ENCODE measurements at places on chromosomes 1 and 21.
A peak's percentile ranks its signal among the peaks of the same experiment; 100 is the strongest.

DNA sequence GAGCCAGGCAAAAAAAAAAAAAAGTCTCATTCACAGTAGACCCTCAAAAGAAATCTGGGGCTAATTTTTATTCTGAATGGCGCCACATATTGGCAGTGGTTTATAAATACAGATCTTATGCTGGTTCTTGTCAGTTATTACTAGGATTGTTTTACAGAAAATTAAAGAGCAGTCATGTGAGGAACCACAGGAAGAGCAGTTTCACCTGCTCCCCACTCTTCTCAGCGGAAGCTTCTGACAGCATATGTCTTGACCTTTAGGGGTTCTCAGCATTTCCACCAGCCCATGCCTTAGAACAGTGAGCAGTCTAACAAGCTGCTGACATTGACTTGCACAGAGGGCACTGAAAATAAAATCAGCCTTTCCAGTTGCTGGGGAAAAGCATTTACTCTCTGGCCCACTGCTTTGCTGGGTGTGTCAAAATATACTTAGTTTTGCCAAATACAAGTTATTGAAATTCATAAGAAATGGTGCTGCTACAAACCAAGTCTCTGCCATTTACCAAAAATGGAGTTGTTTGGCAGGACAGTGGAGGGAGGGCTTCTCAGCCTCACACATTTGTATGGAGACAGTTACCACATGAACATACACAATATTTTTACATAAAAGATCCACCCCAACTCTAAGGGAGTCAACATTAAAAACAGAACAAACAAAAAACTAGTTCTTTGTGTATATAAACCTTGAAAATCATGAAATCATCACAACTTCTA, 144.2 kb downstream of the SYT2 start:
- H3K27me3 ChIP-seq = no peaks in the 10 kb centered on the region
- DNase-seq = no peak
- H3K36me3 ChIP-seq = no peaks in the 10 kb centered on the region
- H3K4me1 ChIP-seq = peaks cover 5% of the 10 kb centered on the region
- no peak overlapping the region for H3K4me3 ChIP-seq

DNA sequence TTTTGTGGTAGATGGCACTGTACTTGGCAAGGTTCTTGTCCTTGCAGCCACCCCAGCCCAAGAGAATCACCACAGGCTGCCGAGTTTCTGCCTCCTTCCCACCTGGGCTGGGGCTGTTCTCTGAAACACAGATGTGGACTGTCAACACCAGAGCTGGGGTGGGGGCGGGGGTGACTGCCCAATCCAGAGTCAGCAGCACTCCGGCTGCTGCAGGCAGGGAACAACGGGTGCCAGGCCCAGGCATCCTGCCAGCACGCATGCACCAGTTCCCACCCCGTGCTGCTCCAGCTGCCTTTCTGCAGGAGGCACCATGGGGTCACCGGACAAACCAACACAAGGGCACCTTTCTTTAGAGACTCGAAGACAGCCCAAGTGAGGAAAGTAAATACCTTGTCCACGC, 14.1 kb downstream of the TMEM53 start:
- H3K27ac ChIP-seq = no peak overlapping the region
- H3K27me3 ChIP-seq = no peaks in the 10 kb centered on the region
- H3K4me3 ChIP-seq = no peak overlapping the region
- no peak for DNase-seq
- H3K36me3 ChIP-seq = no peaks in the 10 kb centered on the region

- peaks cover 2% of the 10 kb centered on the region for H3K27me3 ChIP-seq
- H3K27ac ChIP-seq = no peak overlapping the region
- H3K4me1 ChIP-seq = no peaks in the 10 kb centered on the region
- no peak overlapping the region for H3K4me3 ChIP-seq
- no peak for DNase-seq
- H3K36me3 ChIP-seq = no peaks in the 10 kb centered on the region
These were observed 23.2 kb downstream of the ITGB2 start for GRCh38 chr21:44897326-44898010.

GRCh38 chr1:228913626-228914414, 178.5 kb downstream of the RHOU start:
- peaks cover 17% of the 10 kb centered on the region for H3K4me1 ChIP-seq
- peak overlapping the region; percentile 81 for H3K27ac ChIP-seq
- no peak overlapping the region for H3K4me3 ChIP-seq

DNA sequence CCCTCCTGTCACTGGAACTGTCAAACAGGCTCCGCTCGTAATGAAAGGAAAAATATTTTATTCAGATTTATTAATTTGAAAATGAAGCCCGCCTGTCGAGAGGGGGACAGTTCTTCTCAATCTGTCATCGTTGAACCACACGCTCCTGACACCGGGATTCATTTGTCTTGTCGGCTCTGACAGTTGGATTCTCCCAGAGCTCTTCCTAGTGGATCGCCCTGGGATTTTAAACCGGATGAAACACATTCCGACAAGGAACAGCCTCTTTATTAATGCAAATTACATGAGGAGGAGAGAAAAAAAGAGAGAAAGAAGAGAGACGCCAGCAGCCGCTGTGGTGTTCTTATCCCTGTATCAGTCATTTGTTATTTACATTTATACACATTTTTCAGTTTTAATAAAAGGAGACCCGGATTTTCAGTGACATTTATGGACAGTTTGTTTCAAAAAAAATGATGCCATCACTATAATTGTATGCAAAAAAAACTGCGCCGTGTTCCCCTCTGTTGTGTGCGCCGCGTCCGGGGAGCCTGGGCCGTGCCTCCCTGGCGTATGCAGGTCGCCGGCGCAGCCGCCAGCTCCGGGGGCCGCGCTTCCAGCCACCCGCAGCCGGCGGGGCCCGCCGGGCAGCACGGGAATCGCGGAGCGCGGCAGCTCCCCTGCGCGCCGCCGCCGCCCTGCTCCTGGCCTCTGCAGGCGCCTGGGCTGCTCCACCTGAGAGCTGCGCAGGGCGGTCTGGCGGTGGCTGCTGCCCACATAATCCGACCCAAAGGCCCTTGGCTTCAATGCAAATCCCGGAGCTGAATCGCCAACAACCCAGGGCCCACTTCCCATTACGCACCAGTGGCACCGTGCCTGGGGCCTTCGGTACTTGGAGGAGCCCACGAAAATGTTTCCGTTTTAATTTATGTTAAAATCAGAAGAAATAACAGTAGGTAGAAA, 237.9 kb upstream of the PBX1 start:
- H3K4me3 ChIP-seq = peak overlapping the region; percentile 76
- peaks cover 5% of the 10 kb centered on the region for H3K4me1 ChIP-seq
- peak; percentile 47 for DNase-seq
- no peak overlapping the region for H3K27ac ChIP-seq
- H3K36me3 ChIP-seq = no peaks in the 10 kb centered on the region

DNA sequence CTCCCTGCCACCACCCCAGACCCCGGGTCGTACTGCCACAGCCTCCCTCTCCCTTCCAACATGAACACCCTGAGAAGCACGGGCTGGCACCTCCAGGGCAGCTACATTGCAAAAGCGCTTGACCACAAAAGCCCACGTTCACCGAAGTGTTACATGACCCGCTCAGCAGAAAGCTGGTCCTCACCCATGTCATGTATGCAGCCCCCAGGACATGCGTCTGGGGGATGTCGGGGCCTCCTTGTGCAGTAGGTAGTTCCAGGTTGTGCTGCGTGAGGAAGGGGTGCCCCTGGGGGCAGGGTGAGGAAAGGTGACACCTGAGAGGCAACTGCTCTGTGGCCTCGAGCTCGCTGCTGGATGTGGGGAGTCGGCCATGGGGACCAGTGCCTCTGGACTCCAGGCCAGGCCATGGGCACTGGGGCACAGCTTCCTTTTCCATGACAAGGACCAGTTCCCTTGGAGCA, 102.0 kb upstream of the C1orf174 start:
- no peaks in the 10 kb centered on the region for H3K27me3 ChIP-seq
- no peak for DNase-seq

GRCh38 chr1:192539297-192540092, 36.1 kb upstream of the RGS1 start:
- H3K27ac ChIP-seq = peak overlapping the region; percentile 67
- H3K4me3 ChIP-seq = no peak overlapping the region
- no peaks in the 10 kb centered on the region for H3K27me3 ChIP-seq
- H3K4me1 ChIP-seq = peaks cover 13% of the 10 kb centered on the region
- peak; percentile 69 for DNase-seq

- H3K4me3 ChIP-seq = no peak overlapping the region
- H3K36me3 ChIP-seq = no peaks in the 10 kb centered on the region
- H3K27ac ChIP-seq = no peak overlapping the region
- no peaks in the 10 kb centered on the region for H3K27me3 ChIP-seq
- no peak for DNase-seq
These were observed 23.0 kb upstream of the PADI1 start for GRCh38 chr1:17181781-17182464.

GRCh38 chr1:193472430-193472829, 286.0 kb upstream of the B3GALT2 start:
- H3K27me3 ChIP-seq = no peaks in the 10 kb centered on the region
- no peaks in the 10 kb centered on the region for H3K36me3 ChIP-seq
- no peak overlapping the region for H3K27ac ChIP-seq

DNA sequence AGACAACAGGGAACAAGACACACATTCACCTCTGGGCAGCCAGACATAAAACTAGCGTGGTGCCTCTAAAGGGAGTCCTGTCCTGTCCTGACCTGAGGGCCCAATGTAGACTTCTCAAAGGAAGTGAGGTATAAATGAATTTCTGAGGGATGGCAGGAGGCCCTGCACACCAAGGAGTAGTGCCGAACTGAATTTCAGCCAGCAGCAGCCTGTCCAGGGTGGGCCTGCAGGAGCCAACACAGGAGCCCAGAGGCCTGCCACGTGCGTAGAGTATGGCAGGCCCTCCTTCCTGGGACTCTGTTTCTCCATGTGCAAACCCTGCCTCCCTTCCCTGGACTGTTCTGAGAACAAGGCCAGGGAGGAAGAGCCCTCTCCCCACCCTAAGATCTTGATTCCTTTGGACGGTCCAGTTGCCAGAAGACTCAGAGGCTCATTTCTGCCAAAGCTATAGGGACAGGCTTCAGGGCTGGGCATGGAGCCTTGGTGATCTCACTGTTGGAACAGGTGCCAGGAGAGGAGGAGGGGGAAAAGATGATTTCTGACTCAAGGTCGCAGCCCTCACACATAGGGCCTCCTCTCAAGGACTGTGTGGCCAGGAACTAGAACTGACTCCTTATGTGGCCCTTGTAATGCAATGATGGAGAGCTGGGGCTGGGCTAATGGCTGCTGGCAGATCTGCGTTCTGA, 1.8 kb upstream of the FABP3 start:
- H3K4me3 ChIP-seq = no peak overlapping the region
- no peak for DNase-seq
- peaks cover 34% of the 10 kb centered on the region for H3K4me1 ChIP-seq

DNA sequence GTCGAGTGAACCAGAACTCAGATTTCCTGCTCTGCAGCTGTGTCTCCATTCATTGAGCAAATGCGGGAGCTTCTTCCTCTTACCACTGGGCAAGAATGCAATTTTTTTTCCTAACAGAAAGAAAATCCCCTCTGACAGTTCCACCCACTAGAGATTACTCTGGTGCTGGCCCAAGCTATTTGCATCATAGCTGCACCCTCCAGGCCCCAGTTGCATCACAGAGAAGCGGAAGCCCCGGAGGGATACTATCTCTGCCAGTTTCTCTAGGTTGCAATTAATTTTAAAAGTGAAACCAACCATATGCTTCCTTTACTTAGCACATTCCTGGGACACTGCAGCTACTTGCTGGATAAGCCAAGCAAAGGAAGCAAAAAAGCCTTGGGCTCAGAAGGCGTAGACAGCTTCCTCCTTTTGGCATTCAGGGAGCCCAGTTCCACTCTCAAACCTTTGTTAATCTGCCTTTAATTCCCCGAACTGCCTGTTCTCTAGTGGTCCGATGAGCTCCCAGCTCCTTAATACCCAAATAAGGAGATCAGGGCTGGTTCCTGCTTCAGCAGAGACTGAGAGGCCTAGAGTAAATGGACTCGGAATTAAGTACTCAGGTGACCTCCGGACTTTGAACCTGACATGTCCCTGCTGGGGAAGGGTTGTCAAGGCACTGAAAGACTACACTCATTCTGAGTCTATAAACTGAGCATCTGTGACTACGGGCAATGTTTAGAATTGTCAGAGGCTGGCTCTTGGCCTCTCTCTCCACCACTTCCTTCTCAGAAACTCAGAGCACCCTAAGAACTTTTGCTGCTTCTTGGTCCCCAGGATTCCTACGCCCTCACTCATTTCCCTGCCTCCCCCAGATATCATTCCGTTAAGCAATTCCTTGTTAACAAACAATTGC, 72.5 kb upstream of the TNFSF18 start:
- H3K27me3 ChIP-seq = no peaks in the 10 kb centered on the region
- no peak overlapping the region for H3K4me3 ChIP-seq
- DNase-seq = peak; percentile 18

DNA sequence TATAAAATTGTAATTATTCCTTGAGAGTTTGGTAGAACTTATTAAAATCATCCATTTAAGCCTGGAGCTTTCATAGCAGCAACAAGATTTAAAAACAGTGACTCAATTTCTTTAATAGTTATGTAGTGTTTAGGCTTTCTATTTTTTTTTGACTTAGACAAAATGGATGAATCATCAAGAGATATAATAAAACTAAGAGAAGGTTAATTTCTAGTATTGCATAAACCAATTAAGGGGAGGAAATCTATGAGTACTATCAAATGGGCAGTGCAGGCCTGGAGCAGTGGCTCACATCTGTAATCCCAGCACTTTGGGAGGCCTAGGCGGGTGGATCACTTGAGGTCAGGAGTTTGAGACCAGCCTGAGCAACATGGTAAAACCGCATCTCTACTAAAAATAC, 416.3 kb upstream of the USP24 start:
- no peak overlapping the region for H3K4me3 ChIP-seq
- H3K4me1 ChIP-seq = no peaks in the 10 kb centered on the region
- no peaks in the 10 kb centered on the region for H3K36me3 ChIP-seq

- H3K36me3 ChIP-seq = no peaks in the 10 kb centered on the region
- H3K4me1 ChIP-seq = peaks cover 6% of the 10 kb centered on the region
- DNase-seq = peak; percentile 91
- peak within 1 kb of the TSS; percentile 71 for H3K4me3 ChIP-seq
- no peaks in the 10 kb centered on the region for H3K27me3 ChIP-seq
These were observed at the start of the genes CEP104 and DFFB for GRCh38 chr1:3856923-3857790. Gene CEP104, minus strand, starts transcription at chr1:3857211. Its CDS starts 4,804 bp downstream, at chr1:3852407. Gene DFFB, plus strand, starts transcription at chr1:3857476. Its CDS starts 128 bp downstream, at chr1:3857604.

DNA sequence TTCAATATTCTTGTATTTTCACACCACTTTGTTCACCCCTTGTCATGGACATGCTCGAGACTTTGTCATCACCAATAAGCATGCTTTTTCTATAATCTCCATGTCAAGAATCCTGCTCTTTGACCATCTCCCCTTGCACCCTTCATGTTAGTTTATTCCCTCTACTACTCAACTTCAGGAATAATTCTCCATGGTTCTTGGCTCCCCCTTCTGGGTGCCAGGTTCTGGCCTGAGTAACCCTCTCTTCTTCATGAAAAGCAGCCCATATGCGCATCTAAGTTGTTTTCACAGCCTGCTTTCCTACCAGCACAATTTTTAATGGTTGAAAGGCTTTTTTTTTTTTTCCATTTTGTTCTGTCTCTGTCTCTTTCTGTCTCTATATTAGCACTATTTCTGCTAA, 160.7 kb downstream of the LEPR start:
- H3K27me3 ChIP-seq = no peaks in the 10 kb centered on the region
- no peak overlapping the region for H3K4me3 ChIP-seq
- H3K27ac ChIP-seq = no peak overlapping the region
- no peaks in the 10 kb centered on the region for H3K4me1 ChIP-seq

GRCh38 chr1:59285691-59286090, 11.2 kb upstream of the FGGY start:
- DNase-seq = no peak
- no peak overlapping the region for H3K27ac ChIP-seq
- H3K36me3 ChIP-seq = peaks cover 1% of the 10 kb centered on the region
- H3K4me1 ChIP-seq = no peaks in the 10 kb centered on the region
- no peak overlapping the region for H3K4me3 ChIP-seq
